Stimulated activated CD4-positive, alpha-beta T cell treated with anti-CD3 and anti-CD28 coated beads, Interleukin-15, amount 100 ng/mL, for 48 hours (primary cell): ENCODE measurements at places on chromosomes 6 and 20.

DNA sequence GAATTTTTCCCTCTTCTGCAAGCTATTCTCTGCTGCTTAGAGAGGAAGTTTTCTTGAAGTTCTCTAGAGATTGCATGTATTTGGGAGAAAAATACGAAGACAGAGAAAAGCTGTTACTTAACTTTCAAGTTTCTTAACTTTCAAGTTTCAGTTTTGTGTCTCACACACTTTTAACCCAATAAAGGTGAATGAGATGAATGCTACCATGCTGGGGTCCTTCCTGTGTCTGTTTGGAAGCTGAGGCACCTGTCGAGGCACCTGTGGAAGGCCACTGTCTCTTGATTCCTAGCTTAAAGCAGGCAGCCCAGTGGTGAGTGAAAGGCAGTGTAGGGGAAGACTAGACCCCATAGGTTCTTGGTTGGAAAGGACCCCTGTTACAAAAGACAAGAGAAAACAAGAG, 372.8 kb upstream of the JARID2 start:
- no peak for DNase-seq

- DNase-seq, result no peak
These were observed 86.6 kb upstream of the EYA2 start for GRCh38 chr20:46807998-46808397.

- no peak for DNase-seq
These were observed 341.8 kb downstream of the CDKAL1 start for GRCh38 chr6:20876036-20876435.

DNA sequence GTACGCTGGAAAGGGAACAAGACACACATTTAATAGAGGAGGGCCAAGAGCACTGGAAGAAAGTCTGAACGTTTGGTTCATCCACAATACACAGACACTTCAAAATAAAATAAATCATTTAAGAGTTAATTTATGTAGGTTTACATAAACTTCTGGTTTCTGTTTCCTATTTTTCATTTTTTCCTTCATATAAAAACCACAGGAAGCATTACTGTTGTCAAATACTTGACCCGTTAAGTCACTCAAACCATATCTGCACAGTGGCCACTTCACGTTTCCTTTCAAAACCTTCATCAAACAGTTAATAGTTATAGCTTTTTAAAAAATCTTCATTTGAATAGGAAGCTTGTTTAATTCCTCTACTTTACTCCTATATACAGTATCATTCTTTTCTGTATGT, 257.6 kb upstream of the THEMIS start:
- no peak for DNase-seq

- DNase-seq, result no peak
These were observed 151.3 kb downstream of the LCA5 start for GRCh38 chr6:79385893-79386292.

- no peak for DNase-seq
These were observed 915 bp downstream of the CLVS2 start for GRCh38 chr6:122996794-122997505.

DNA sequence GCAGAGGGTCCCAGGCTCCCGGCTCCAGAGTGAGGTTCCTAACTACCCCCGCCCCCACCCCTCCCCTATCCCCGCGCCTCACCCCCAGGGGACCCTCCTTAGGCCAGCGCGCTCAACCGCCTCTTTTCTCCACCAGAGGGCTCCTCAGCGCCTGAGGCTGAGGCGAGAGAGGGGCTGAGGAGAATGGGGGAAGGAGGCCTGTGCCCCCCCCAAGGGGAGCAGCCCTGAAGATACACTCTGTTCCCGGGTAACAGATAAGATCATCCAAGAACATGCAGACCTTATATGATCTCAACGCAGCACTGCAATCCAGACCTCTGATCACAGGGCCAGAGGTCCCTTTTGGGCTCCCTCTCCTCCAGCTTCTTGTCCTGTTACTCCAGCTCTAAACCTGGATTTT, 43.3 kb upstream of the MRPS10 start:
- DNase-seq, result no peak

GRCh38 chr6:107207251-107207873, 92.0 kb upstream of the BEND3 start:
- DNase-seq, result no peak

- no peak for DNase-seq
These were observed 245.1 kb downstream of the MYLK4 start for GRCh38 chr6:2505624-2506023.

DNA sequence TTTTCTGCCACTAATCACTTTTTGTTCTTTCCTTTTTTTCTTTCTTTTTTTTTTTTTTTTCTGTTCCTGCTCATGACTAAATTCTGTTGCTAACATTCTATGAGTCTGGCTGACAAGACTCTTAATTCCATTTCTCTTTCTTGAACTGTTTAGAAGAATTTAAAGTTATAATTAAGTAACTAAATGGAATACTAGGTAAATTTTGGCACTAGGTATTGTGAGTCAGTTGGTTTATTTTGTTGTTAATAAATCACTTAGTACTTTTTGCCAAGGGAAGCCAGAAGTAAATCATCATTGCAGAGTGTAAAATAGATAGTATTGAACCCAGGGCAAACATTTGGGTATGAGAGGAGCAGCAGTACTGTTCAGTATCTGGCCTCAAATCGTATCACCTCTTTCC, 42.0 kb upstream of the PRDM1 start:
- no peak for DNase-seq

DNA sequence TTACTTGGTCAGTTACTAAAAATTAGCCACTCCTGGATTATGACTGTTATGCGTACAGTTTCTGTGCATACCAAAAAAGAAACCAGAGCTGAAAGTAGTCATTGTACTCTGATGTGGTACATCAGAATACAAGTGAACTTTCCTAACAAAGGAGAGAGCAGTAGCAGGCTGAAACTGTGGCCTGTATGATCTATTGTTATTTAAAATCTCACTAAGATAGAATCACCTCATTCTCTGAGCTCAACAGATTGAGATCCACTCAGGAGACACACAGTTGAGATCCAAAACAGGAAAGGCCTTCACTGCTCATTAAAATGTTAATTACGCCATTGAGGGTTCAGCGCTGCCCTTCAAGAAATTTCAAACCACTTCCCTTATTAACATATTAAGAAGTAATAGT, 576.4 kb downstream of the LMBRD1 start:
- DNase-seq, result no peak

- no peak for DNase-seq
These were observed 602.5 kb downstream of the PHF3 start for GRCh38 chr6:64238071-64238470.

GRCh38 chr6:125050663-125051318, 88.6 kb downstream of the RNF217 start:
- no peak for DNase-seq
